Mesothelial cell of epicardium (in vitro differentiated cells): ENCODE measurements at places on chromosomes 5 and 9. TPM values are rescaled to one million over a fixed set of nuclear protein-coding genes. Genes with fewer than 3 reads are reported as not detected.

Gene SEMA6A
- total RNA-seq = 129 to 138 TPM (median 132 TPM) in 3 replicates

Gene LCN1
- total RNA-seq = not detected in 3 replicates

Gene TXNDC8
- not detected in 3 replicates for total RNA-seq

Gene SYK
- total RNA-seq = 3.3 to 3.9 TPM (median 3.8 TPM) in 3 replicates

Gene SEMA5A
- 20.0 to 26.7 TPM (median 23.1 TPM) in 3 replicates for total RNA-seq

Gene RNF208
- total RNA-seq = 13.6 to 16.0 TPM (median 13.9 TPM) in 3 replicates

Gene ARSI
- total RNA-seq = 18.5 to 19.1 TPM (median 18.8 TPM) in 3 replicates

Gene LEAP2
- total RNA-seq = 1.9 to 2.6 TPM (median 1.9 TPM) in 3 replicates

Gene CTXN3
- total RNA-seq = not detected in 3 replicates

Gene CTNND2
- 6.0 to 7.9 TPM (median 7.8 TPM) in 3 replicates for total RNA-seq

Gene FCN2
- total RNA-seq = not detected in 3 replicates

Gene FAM81B
- 2.7 to 4.3 TPM (median 4.0 TPM) in 3 replicates for total RNA-seq

Gene ADGRD2
- total RNA-seq = 0.62 to 0.78 TPM (median 0.63 TPM) in 3 replicates

Gene NUTM2G
- 0.16 to 0.20 TPM in 2 of 3 replicates, not detected in the other for total RNA-seq

Gene PCDHGA12
- total RNA-seq = 4.1 to 5.2 TPM (median 4.5 TPM) in 3 replicates

Gene C5
- total RNA-seq = 3.1 to 4.0 TPM (median 4.0 TPM) in 3 replicates

Gene ADRA1B
- 2.4 to 2.6 TPM (median 2.5 TPM) in 3 replicates for total RNA-seq

Gene OLFM1
- total RNA-seq = 0.86 to 2.0 TPM (median 1.4 TPM) in 3 replicates

Gene PCDH12
- total RNA-seq = 0.07 to 0.29 TPM (median 0.18 TPM) in 3 replicates

Gene PDCD1LG2
- total RNA-seq = not detected in 3 replicates

Gene PLPP7
- total RNA-seq = 0.60 to 1.1 TPM (median 0.79 TPM) in 3 replicates

Gene PHF24
- total RNA-seq = 0.62 to 0.99 TPM (median 0.83 TPM) in 3 replicates

Gene ADAMTS13
- 20.7 to 21.6 TPM (median 21.3 TPM) in 3 replicates for total RNA-seq

Gene HABP4
- total RNA-seq = 14.8 to 15.5 TPM (median 15.4 TPM) in 3 replicates

Gene TAF7
- total RNA-seq = 97.2 to 103 TPM (median 99.6 TPM) in 3 replicates

Gene IL9
- not detected in 3 replicates for total RNA-seq

Gene IPO11
- 31.9 to 37.6 TPM (median 33.5 TPM) in 3 replicates for total RNA-seq

Gene SLC28A3
- 0.72 to 0.89 TPM (median 0.84 TPM) in 3 replicates for total RNA-seq

Gene PCDHGB1
- total RNA-seq = 1.7 to 2.0 TPM (median 2.0 TPM) in 3 replicates

Gene TMEM171
- total RNA-seq = 0.18 TPM in 2 of 3 replicates, not detected in the other

Gene BHMT
- not detected in 3 replicates for total RNA-seq

Gene C9
- total RNA-seq = not detected in 3 replicates

Gene RLN1
- total RNA-seq = 0.75 to 0.88 TPM (median 0.80 TPM) in 3 replicates

Gene IL4
- not detected in 3 replicates for total RNA-seq

Gene INIP
- 21.1 to 25.6 TPM (median 23.3 TPM) in 3 replicates for total RNA-seq

Gene CXCL14
- total RNA-seq = 51.6 to 61.3 TPM (median 56.5 TPM) in 3 replicates

Gene NLN
- 42.5 to 43.4 TPM (median 42.8 TPM) in 3 replicates for total RNA-seq

Gene PCDHGA5
- total RNA-seq = 0.51 to 0.66 TPM (median 0.52 TPM) in 3 replicates

Gene MAMDC2
- 0.49 to 0.58 TPM (median 0.52 TPM) in 3 replicates for total RNA-seq

Gene STXBP1
- 94.9 to 112 TPM (median 105 TPM) in 3 replicates for total RNA-seq

Gene C7
- 18.2 to 22.6 TPM (median 20.7 TPM) in 3 replicates for total RNA-seq

Gene TMOD1
- total RNA-seq = 0.49 to 0.66 TPM (median 0.59 TPM) in 3 replicates

Gene FYB1
- total RNA-seq = 1.2 to 1.6 TPM (median 1.5 TPM) in 3 replicates

Gene CENPH
- total RNA-seq = 14.8 to 15.3 TPM (median 15.1 TPM) in 3 replicates

Gene DPH7
- 55.0 to 59.4 TPM (median 56.1 TPM) in 3 replicates for total RNA-seq

Gene PKN3
- total RNA-seq = 5.2 to 6.6 TPM (median 5.9 TPM) in 3 replicates

Gene CCDC107
- 16.7 to 17.8 TPM (median 17.0 TPM) in 3 replicates for total RNA-seq

Gene CCL21
- total RNA-seq = not detected in 3 replicates

Gene EXOSC3
- 37.6 to 49.1 TPM (median 38.8 TPM) in 3 replicates for total RNA-seq

Gene MARVELD2
- 18.8 to 20.0 TPM (median 19.6 TPM) in 3 replicates for total RNA-seq

Gene CEL
- 4.3 to 5.0 TPM (median 4.6 TPM) in 3 replicates for total RNA-seq

Gene MEIKIN
- total RNA-seq = not detected in 3 replicates

Gene TSTD2
- 35.5 to 37.9 TPM (median 37.3 TPM) in 3 replicates for total RNA-seq

Gene GDA
- total RNA-seq = 0.22 to 0.58 TPM (median 0.43 TPM) in 3 replicates

Gene APBA1
- 17.5 to 20.9 TPM (median 18.4 TPM) in 3 replicates for total RNA-seq

Gene SLC46A2
- not detected in 3 replicates for total RNA-seq

Gene PRDM9
- not detected in 3 replicates for total RNA-seq

Gene CDK9
- total RNA-seq = 110 to 120 TPM (median 112 TPM) in 3 replicates

Gene PAX5
- not detected in 3 replicates for total RNA-seq
